ENCODE measurements at places on chromosomes 4 and X.

DNA sequence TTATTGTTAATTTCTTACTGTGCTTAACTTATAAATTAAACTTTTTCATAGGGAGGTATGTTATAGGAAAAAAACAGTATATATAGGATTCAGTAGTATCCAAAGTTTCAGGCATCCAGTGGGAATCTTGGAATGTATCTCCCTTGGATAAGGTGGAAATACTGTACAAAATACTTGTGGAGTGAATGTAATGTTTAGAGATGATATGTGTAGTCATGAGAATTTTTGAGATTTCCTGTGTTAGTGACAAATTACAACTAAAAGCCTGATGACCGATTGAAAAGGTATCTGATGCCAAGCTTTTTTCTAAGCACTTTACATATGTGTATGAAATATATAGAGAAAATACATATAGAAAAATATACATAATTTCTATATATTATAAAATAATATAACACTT, 69.2 kb downstream of the STK32B start:
- DNase-seq = no peak

DNA sequence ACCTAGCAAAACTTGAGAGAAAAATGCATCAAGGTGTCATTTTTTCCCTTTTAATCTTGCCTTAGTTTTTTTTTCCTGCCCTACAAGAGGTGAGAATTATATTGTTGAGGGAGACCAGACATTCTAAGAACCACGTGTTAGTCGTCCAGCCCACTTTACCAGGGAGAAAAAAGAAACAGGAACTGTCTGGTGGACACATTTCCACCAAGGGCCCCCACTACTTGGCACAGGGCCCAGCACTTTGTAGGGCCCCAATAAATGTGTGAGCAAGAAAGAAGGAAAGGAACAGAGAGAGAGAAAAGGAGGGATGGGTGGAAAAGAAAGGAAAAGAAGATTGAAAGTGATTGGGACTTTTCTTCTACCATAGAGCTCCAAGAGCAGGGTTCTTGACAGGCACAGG, 3.9 kb upstream of the EGFL6 start:
- DNase-seq = no peak

DNA sequence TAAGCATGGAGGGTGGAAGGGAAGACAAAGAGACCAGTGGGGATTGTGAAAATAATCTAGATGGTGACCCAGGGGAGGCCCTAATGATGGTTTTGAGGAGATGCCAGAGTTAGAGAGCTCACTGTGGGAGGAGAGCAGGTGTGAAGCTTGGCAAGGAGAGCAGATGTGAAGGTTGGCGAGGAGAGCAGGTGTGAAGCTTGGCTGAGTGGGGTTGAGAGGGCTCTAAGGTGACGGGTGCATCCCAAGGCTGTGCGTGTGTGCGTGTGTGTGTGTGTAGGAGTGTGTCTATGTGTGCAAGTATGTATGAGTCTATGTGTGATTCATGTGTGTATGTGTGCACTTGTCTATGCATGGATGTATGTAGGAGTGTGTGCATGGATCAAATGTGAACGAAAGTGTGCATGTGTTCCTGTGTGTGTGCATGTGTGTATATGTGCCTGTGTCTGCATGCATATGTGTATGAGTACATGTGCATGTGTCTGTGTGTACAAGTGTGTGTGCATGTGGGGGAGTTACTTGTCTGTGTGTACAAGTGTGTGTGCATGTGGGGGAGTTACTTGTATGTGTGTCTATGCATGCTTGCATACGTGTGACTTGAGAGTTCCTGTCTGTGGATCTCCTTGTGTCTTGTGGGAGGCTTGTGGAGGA, 72.0 kb downstream of the EVC start:
- DNase-seq = no peak

GRCh38 chr4:78962597-78963115, 23.4 kb upstream of the PAQR3 start:
- peak; percentile 31 for DNase-seq

GRCh38 chr4:111775556-111776297, 369.5 kb upstream of the FAM241A start:
- peak; percentile 60 for DNase-seq

GRCh38 chr4:94345266-94345665, 2.6 kb upstream of the HPGDS start:
- DNase-seq = no peak

DNA sequence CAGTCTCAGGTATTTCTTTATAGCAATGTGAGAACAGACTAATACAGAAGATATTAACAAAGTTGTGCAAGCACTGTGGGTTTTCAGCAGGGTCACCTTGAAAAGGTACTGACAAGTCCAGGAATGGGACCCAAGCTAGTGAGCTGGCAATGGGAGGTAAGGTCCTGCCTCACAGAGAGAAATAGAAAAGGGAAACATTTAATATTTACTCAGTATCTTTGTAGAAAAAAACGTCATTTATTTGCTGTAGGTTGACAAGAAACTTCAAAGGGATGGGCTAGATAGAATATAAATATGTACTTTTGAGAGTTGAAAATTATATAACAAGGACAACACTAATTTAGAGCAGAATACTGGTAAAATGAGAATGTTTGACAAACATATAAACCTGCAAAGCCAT, 89.0 kb downstream of the GPRIN3 start:
- no peak for DNase-seq

GRCh38 chrX:109624641-109625616, at the start of gene KCNE5:
KCNE5 (minus strand) TSS chrX:109625172; CDS start chrX:109625020, 152 bp downstream.
- no peak for DNase-seq

- no peak for DNase-seq
These were observed 45.5 kb downstream of the SGMS2 start for GRCh38 chr4:107870236-107870635.

- peak; percentile 95 for DNase-seq
These were observed 1.4 kb downstream of the INTU start for GRCh38 chr4:127634181-127634580.

DNA sequence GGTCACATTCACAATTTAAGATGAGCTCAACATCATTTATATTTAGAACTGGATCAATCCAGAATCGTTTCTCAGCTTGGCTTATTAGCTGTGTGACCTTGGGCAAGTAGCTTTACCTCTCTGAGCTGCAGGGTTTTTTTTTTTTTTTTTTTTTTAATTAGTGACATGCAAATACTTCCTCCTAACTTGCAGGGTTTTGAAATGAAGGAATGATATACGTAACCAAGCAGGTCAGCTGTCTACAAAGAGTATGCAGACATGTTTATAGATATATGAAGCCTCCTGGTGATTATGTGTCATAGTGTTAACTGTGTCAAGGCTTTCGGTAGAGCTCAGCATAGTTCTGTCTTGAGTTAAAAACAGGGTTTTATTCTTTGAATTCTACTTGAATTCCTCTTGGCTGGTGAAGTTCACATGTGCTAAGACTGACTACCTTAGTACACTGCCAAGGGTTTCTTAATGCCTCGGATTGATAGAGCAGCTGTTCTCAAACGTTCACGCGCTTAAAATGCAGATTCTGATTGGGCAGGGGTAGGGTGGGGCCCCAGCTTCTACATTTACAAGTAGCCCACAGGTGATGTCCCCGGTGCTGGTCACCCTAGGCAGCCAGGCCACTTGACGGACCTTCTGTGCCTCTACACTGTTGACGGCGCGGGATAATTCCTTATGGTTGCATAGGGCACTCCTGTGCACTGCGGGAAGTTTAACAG, 654 bp upstream of the STS start:
- DNase-seq = peak; percentile 47

DNA sequence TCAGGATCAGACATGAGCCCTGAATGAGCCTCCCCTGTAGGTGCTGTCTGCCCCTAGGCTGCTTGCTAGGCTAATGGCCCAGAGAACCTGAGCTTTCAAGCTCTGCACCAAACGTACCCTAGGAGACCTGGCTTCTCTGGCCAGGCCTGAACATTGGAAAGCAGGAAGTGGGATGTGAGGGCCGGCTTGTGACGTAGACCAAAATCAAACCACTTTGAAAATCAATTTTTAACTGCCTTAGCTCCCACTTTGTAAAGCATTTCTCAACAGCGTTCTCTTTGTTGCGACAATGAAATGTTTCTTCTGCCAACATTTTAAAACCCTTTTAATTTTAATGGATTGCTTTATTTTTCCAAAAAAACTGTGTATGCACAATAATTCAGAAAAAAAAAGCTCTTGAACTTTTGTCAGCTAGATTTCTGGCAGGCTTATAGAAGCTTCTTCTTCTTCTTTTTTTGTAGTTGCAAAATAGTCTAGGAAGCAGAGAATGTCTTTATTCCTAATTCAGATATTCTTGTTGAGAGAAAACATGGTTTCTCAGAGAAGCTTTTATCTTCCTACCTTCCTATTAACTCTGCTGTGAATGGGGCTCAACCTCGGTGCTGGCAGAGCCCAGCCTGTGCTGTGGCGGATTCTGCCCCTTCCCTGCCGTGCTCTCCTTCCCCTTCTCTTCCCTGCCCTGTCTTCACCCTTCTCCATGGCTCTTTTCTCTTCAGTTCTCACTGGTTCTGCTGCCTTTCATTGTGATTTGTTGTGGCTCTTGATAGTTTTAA, 145.2 kb upstream of the SFRP2 start:
- no peak for DNase-seq

DNA sequence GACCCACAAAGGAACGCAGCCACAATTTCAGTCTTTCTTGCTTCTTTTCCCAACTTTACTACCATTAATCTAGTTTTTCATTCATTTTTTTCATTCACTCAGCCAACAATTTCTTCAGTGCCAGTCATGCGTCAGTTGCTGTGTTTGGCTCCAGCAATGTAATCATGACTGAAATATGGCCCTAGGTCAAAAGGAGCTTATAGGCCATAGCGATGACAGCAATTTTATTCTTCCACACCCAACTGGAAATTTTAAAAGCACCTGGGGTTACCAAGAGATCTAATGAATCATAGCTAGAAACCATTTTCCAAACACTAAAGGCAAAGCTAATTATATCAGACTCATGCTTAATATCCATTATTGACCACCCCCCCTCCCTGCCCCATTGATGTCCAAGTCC, 29.8 kb upstream of the C1QTNF7 start:
- no peak for DNase-seq

DNA sequence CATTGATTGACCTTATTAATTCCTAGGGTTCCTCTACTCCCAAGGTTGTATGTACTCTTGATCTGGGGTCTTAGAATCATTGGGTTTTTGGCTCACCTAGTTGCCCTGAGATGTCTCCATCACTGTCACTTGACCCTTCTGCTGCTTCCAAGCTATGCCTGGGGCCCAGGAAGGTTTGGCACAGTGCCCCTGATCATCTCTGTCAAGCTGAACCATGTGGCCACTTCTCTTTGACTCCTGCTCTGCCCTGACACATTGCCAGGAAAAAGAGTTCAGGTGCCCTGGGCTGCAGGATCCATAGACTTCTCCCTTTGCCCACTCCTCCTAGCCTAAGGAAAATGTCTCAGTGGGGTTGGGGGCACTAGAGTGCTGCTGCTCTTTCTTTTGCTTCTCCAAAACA, 3.9 kb upstream of the CHST7 start:
- DNase-seq = no peak

GRCh38 chr4:137531168-137531985, 917 bp downstream of the PCDH18 start:
- peak; percentile 60 for DNase-seq

GRCh38 chr4:13525606-13526281, 18.6 kb downstream of the NKX3-2 start:
- DNase-seq = no peak

- no peak for DNase-seq
These were observed 3.0 kb downstream of the CISD2 start for GRCh38 chr4:102871772-102872171.
